Bone marrow (tissue), 2 donors: ENCODE measurements at places on chromosomes 7 and 10.

DNA sequence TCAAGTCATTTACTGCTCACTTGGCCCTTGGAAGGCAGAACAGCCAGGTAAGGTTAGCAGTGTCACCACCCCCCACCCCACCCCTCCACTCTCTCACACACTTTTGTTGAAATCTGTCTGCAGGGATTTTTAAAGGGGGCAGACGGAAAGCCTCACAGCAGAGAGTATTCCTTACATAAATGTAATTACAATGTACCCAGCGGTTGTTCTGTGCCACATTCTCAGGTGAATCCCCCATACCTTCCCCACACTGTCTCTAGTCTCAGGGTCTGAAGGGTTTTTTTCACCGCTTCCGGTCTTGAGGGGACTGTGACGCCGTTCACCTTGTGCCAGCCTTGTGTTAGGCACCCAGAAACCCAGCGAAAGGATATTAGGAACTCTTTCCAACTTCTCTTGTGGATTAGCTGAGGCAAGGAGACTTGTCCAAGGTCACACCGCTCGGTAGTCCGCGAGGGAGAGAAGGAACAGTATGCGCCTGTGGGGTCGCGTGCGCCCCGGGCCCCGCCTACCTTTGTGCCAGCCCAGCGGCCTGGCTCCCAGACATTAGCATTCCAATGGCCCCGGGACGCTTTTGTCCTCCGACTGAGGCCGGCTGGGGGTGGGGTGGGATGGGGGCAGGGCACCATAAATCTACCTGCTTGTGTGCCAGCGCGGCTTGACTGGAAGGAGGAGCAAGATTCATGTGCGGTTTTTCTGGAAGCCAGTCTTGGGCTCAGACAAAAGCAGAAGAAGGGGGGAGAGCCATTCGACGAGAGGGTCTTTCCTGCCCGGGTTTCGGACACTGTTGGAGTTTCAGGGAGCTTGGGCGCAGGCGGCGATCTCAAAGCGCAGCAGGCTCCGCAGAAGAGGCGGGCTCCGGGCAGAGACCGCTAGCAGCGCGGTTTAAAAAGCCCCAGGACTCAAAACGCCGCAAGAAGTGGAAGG lies 4.5 kb downstream of the NEUROG3 start:
- DNase-seq, result no peak

- DNase-seq, result no peak
Measured at GRCh38 chr10:75043256-75044131, 68.0 kb upstream of the SAMD8 start.

- no peak for DNase-seq
Measured at GRCh38 chr7:84637568-84638338, 443.2 kb upstream of the SEMA3A start.

DNA sequence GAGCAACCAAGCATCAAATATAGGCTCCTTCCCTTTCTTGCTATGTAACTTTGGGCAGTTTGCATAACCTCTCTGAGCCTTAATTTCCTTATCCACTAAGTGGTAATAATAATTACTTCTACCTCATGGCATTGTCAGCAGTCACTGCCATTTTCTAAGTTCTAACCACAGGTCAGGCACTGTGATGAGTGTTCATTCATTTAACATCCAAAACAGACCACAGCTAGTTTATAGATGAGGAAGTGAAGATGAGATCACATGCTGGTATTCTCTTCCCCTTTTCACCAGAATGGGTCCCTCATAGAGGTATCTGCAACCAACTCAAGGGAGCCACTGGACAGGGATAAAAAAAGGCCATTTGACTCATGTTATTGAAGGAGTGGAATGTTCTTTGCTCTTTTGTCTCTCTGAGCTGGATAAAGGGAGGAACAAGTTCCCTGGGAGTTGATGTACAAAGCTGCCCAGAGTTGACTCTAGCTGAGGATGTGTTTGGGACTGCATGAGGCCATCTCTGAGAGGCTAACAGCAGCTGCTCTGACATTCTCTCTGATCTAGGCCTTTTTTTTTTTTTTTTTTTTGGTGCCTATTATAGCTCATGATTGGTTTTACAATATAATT lies 65.0 kb downstream of the DNAJC12 start:
- peak; percentile 33 for DNase-seq

- no peak for DNase-seq
Measured at GRCh38 chr7:42014625-42015618, 222.1 kb downstream of the GLI3 start.

DNA sequence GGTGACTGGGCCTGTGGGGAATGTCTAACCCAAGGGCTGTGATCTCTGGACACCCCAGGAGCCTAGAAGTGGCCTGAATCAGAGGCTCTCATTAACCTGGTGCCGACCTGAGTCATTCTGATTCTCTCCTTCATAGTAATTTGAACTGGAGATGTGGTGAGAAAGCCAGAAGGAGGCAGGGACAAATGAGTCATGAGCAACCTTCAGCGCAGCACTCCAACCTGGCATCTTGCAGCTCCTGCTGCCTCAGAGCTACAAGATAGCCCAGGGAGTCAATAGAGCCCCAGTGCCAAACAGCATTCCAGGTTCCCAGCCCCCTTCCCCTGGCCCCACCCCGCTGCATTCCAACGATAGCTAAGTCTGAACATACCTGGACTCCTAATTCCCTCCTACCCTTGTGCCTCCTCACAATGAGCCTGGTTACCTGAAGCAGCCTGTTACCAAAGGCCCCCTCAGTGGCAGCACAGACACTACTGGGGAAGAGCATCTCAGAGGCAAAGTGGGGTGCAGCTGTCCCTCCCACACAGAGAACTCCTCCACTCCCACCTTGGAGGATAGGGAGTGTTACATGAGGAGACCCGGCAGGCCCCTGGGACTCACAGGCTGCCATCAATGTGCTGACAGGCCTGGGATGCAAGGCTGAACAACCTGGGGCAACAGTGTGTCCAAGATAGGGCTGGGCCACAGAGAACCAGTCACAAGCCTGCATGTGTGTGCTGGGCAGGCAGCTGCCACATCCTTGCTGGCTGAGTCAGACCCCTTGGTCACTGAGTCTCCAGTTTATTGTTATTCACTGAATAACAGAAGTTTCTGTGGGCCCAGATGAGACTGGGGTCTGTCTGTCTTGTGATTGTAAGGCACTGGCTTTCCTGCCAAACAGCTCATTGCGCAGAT lies 76.8 kb upstream of the LEP start:
- DNase-seq, result no peak

GRCh38 chr7:41628901-41629300 lies 74.0 kb downstream of the INHBA start:
- no peak for DNase-seq

DNA sequence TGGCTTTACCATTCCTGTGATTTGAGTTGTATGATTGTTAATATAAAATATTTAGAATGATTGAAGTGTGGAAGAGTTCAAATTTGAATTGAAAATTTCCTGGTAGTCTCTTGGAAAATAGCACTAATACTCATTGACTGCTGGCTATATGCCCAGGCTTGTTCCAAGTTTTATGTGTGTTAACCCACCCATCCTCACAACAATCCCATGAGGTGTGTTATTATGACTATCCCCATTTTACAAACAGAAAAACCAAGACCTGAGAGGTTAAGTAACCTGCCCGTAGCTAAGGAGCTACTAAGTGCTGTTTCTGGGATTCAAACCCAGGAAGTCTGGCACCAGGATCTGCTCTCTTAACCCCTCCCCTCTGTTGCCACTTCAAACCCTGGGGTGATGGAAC lies 213.9 kb downstream of the CREB5 start:
- no peak for DNase-seq

GRCh38 chr10:92903633-92904032 lies 55.3 kb downstream of the EXOC6 start:
- DNase-seq, result no peak

- DNase-seq, result no peak
Measured at GRCh38 chr10:17410907-17411306, 43.5 kb downstream of the ST8SIA6 start.

DNA sequence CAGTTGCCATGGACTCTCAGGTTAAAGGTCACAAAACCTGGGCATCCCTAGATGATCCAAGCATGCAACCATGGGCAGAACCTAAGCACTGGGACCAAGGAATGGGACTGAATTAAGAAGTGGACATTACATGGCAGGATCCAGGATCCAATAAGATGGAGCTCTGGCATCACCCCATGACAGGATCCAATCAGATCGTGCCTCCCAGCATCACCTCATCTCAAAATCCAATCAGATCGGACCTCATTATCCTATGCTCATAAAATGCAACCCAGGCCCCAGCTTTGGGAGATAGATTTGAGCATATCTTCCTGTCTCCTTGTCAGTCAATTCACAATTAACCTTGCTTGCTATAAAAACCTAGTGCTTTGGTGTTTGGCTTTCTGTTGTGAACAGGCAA lies 616.1 kb downstream of the PARD3 start:
- DNase-seq, result no peak

- DNase-seq, result no peak
Measured at GRCh38 chr7:123787220-123788007, 38.6 kb upstream of the WASL start.

DNA sequence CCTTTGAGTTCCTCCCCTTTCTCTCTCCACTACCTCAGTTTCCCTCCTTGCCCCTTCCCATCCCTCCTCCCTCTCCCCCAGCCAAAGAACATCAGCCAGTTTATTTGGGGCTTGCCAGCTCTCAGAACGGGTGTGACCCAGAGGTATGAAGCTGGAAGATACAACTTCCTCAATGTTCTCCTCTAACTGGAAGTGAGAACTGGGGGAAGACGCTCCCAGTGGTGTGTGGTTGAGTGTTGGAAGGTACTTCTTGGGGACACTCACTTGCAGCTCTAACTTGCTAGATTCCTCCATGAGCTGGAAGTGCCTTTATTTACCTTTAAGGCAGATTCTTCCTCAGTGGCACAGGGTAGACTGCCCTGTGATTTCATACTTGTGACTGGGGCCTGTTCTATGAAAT lies 110.5 kb upstream of the HABP2 start:
- DNase-seq, result no peak

DNA sequence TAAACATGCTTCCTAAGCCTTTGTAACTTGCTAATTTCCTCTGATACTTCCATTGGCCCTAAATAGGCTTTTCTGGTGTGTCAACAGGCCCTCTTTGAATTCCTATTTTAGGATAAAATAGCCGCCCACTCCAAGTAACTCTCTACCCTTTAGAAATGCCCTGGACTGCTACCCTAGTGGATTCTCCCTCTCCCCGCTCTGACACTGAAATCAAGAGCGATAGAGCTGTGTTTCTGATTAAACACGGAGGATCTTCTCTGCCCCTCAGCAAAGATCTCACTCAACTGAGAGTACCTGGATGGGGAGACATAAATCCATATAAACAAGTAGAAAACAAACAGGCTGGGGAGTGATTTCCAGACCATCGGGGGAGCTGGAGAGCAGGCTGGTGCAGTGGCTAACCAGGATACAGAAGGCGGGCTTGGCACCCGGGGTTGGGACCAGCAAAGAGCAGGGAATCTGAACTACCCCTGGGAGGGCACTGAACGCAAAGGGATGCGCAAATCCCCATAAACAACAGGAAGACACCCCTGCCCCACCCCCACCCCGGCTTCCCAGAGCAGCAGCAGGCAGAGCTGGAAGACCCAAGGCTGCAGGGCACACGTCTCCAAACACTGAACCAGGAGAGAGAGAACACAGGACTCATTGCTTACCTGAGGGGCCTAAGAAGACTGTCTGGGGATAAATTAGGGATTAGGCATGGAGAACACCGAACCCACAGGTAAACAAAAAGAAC lies 2.5 kb downstream of the ASB13 start:
- DNase-seq, result no peak

GRCh38 chr10:123149568-123150270 lies 1.8 kb downstream of the HMX2 start:
- DNase-seq, result no peak

GRCh38 chr7:77208416-77208815 lies 8.8 kb upstream of the FGL2 start:
- no peak for DNase-seq

DNA sequence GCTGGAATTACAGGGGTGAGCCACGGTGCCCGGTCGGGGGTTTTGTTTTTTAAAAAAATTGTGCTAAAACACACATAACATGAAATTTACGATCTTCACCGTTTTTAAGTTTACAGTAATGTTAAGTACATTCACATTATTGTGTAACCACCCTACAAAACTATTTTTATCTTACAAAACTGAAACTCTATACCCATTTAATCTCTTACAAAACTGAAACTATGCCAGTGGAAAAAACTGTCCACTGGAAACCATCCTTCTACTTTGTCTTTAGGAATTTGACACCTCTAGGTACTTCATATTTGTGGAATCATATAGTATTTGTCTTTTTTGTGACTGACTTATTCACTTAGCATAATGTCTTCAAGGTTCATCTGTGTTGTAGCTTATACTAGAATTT lies 1.0 kb upstream of the PSMC2 start:
- DNase-seq, result no peak

DNA sequence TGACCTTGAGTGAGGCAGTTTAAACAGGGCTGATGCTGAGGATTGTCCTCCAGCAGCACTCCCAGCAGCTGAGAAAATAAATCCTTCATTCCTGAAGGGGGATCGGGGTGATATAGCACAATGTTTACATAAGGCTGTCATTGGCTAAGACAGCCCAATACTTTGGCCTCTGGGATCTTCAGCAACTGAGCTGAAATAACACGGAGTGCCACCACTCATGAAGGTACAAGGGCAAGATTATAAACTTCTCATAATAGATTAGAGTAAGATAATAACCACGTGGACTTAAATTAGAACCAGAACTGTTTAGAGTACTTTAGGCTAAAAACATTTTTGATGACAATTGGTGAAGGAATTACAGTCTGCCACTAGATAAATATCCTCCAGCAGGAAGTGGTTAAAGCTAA lies 70.0 kb upstream of the PAPSS2 start:
- no peak for DNase-seq

- DNase-seq, result no peak
Measured at GRCh38 chr10:77049146-77049545, 588.5 kb downstream of the KCNMA1 start.

DNA sequence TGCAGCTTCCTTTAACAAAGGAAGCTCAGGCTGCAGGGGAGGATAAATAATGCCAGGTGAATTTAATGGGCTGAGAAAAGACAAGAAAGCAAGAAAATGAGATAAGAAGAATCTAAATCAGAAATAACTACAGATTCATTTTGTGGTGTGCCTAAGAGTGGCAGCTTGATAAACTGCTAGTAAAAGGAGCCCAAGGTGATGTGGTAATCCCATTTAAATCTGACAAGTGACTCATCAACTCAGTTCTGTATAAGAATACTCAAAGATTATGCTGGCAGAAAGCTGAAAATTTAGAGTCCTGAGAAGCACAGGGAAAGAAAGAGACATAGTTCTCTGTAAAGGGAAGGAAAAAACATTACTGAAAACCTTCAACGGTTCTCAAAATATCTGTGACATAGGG lies 109.4 kb upstream of the PDE1C start:
- no peak for DNase-seq

DNA sequence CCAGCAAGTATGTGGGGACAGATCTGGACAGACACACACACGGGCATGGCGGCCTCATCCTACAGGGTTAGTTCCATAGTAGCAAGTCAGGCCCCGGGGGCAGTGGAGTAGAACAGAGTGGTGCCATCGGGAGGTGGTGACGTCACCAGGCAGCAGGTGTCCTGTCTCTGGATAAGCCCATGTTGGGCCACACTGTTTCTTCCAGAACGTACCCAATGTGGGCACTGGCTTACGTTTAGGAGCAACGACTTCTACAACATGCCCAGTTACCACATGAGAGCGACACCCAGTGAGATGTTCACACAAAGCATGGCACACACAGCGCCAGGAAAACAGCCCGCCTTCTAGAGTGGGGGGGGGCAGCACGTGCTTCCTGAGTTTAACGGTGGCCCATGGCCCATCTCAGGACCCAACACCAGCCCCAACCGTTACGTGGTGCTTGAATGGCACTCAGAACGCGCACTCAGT lies 67.8 kb downstream of the CTBP2 start:
- no peak for DNase-seq

GRCh38 chr10:49240946-49241345 lies 52.8 kb upstream of the TMEM273 start:
- DNase-seq, result no peak
